ENCODE measurements at places on chromosomes 2 and 18. TPM values are rescaled to one million over a fixed set of nuclear protein-coding genes. Genes with fewer than 3 reads are reported as not detected.

DNA sequence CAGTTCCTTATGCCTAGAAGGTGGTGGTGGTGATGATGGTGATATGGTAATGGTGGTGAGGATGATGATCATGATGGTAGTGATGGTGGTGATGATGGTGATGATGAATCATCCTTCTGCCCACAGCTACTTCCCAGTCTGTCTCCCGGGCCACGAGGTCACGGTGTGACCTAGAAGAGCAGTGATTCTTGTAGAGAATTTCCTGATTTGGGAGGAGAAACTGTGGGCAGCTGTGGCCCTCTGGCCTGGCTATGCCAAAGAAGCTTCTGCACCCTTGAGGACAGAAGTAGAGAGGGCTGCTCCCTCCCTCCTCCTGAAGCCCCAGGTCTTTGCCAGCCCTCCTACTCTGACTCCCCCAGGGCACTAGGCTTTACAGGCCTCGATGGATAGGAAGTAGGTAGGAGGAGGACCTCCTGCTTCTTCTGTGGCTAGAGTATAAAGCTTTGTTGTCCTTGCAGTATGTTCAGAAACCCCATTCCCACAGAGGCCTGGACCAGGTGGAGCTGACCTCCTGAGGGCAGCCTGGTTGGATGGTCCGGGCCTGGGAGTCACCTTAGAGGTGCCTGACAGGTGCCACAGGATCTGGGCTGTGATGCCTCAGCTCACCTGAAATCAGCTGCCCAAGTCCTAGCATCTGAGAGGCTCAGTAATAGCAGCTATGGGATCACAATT, 57.9 kb upstream of the EPAS1 start:
- no peak for DNase-seq

DNA sequence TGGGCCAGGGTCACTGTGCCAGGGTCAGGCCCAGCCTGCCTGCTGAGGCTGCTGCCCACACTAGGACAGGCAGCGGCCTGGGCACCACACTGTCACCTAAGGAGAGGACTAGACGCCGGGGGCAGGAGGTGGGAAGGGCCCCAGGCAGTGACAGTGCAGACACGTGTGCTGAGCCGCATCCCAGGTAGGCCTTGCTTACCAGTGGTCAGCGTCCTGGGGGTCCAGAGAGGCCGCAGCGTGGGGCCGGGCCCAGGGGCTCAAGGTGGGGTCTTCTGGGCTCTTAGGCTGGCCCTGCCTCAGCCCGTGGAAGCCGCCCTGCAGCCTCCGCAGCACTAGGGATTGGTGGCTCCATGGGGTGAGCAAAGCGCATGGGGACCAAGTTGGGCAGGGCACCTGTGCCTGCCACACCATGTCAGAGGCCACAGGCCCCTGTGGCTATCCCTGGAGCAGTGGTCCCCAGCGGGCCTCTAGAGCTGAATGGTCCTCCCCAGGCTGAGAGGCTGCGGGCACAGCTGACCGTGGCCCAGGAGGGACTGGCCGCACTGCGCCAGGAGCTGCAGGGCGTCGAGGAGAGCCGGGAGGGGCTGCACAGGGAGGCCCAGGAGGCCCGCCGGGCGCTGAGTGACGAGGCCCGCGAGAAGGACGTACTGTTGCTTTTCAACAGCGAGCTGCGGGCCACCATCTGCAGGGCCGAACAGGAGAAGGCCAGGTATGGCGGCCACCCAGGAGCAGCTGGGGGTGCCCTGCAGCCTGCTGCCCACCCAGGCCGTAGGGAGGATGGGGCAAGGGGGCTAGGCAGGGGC, 35.2 kb upstream of the SNED1 start:
- DNase-seq, result no peak

PPP1R7 gene
- 71.0 TPM for polyA plus RNA-seq

MC4R gene
- 0.16 TPM for polyA plus RNA-seq

SLC8A1 gene
- 6.5 TPM for polyA plus RNA-seq

Measured in forelimb muscle (tissue), 1 donor.